ENCODE measurements at places on chromosomes 11 and 22.

DNA sequence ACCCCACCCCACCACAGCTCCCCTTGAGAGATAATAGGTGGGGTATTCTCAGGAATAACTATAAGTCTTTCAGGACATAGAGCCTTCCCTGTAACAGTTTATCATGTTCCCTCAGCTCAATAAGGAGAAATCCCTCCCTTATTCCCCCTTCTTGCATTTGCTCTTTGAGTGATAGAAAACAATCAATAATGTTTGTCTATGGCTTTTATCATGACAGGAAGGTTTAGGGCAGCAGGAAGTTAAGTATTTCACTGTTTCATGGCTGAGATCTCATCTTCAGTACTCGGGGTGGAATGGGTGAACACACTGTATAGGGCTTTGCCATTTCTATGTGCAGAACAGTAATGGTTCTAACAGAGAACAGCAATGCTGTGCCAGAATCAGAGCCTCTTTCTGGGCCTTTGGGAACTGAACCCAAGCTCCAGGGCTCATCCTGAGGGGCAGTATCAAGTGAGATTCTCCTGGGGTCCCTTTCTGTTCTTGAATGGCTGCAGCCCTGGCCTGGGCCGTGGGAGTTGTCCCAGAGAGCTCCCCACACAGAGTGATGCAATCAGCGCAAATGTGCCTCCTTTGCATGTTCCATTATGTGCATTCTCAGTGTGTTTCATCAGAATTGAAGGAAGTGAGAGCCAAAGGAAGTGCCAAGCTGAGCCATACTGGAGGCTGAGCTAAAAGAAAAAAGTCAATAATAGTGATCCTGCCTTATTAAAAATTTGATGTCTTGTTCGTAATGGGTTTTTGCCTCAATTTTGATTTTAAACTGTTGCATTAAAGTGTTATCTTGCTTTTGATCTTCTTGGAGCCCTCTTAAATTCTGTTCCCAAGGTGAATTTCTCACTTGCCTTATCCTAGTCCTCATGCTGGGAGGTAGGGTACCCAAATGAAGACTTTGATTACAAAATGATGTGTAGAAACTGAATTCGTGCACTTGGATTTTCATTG lies 2.9 kb upstream of the CYP2R1 start:
- DNase-seq, result peak; percentile 19

GRCh38 chr22:39851606-39852315 lies 41.8 kb downstream of the ENTHD1 start:
- DNase-seq, result no peak

- no peak for DNase-seq
These were observed 3.6 kb upstream of the SORL1 start for GRCh38 chr11:121448431-121448941.

DNA sequence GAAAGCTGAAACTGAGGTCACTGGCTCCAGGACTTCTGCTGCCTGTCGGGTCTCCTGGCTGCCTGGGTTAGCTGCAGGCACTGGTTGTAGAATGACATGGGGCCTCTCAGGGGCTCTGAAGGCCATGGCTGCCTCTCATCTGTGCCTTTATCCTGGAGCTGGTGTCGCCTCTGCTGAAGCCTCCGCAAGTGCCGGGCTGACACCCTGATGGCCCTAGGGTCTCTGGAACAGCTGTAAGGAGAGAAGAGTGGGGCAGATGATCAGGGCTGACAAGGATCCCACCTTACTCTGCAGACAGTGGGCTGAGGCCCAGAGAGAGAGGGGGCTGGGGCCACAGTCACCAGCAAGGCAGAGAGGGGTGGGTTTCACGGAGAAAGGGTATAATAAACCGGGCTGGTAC lies 4.6 kb downstream of the PLA2G3 start:
- no peak for DNase-seq

DNA sequence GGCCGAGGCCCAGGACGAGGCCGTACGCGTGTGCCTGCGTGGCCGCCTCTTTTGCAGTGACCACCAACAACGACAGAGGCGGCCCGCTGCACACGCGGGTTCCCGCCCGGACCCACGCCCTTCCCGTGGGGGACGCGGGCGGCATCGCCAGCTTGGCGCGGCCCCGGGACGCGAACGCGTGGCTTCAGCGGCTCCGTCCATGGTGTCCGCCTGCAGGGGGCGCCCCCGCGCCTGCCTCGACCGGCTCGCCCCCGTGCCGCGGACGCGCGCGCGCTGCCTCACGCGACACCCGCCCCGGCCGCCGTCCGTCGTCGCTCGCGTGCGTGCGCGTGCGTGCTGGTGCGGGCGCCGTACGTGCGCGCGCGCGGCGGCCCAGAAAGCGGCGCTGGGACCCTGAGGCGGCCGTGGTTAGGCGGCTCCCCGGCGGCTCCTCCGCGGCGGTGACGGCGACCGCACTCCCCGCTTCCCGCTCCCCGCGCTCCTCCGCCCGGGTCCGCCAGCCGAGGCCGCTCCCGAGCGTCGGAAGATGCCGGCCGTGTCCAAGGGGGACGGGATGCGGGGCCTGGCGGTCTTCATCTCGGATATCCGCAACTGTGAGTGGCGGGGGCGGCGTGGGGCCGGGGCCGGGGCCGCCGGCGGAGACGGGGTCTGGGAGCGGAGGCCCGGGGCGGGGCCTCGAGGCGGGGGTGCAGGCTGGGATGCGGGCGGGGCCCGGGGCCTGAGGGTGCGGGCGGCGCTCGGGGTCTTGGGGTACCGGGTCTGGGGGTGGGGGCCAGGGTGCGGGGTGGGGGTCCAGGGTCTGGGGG lies at the start of gene AP2A2:
TSS of gene AP2A2 (plus strand) at position 375 of the 806 bp plus-strand sequence. CDS start at position 527, 152 bp downstream.
- DNase-seq, result peak; percentile 94

DNA sequence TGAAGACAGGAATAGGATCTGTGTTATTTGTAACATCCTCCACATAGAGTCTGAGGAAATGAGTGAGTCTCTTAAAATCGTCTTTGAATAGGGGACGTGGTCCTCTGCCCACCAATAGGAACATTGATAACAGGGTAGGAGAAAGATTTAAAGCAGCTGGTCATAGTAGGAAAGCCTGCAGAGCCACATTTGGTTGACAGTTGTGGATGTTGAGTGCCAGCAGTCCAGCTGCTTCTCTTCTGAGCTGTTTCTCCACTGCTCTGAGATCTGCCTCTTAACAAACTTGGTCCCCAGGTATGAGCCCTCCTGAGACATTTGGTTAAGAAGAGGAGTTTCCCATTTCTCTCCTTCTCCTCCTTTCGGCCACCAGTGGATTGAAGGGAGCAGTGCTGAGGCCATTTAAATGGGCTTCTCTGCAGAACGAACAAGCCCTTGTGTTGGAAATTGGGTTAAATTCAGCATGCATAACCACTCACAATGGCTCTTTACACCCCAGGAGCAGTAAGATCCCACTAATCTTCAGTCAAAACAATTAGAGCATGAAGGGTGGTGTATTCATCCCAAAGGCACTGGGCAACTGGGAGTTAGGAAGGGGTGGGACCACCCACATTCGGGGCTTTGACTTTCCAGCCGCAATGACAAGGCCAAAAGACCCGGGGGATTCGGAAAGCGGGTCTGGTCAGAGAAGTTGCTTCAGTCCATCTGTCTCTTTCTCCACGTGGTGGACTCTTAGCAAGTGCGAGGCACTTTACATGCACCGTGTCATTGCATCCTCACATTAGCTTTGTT lies 32.3 kb downstream of the MIAT start:
- no peak for DNase-seq

GRCh38 chr11:62245271-62245753 lies 3.3 kb downstream of the SCGB1D2 start:
- DNase-seq, result peak; percentile 22

DNA sequence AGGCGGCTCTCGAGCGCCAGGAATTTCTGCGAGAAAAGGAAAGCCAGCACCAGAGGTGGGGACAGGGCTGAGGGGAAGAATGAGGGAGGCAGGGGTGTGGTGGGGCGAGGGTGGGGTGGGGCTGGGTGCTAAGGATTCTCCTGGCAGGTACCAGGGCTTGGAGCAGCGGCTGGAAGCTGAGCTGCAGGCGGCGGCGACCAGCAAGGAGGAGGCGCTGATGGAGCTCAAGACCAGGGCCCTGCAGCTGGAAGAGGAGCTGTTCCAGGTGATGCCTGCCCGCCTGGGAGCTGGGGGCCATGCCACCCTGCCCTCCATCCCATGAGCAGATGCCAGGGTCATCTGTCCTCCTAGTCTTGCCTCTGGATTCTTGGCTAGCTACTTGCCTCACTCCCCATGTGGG lies 9.4 kb downstream of the CCDC88B start:
- no peak for DNase-seq

- DNase-seq, result peak; percentile 26
These were observed at the start of gene GRIA4 for GRCh38 chr11:105609832-105610781. TSS of gene GRIA4 (plus strand) at chr11:105610073. CDS start at chr11:105610998, 925 bp downstream.

All from stimulated activated CD4-positive, alpha-beta T cell treated with anti-CD3 and anti-CD28 coated beads, Interleukin-15, amount 100 ng/mL, for 24 hours (primary cell).